Activated CD8-positive, alpha-beta T cell treated with anti-CD3 and anti-CD28 coated beads for 36 hours (primary cell): ENCODE measurements at places on chromosomes 13 and 19. TPM values are rescaled to one million over a fixed set of nuclear protein-coding genes. Genes with fewer than 3 reads are reported as not detected.

- no peak overlapping the region for H3K27ac ChIP-seq
- H3K36me3 ChIP-seq, result peaks cover 15% of the 10 kb centered on the region
- no peaks in the 10 kb centered on the region for H3K27me3 ChIP-seq
- H3K4me1 ChIP-seq, result no peaks in the 10 kb centered on the region
- H3K4me3 ChIP-seq, result no peak overlapping the region
Observed at GRCh38 chr19:37969695-37970094, 62.7 kb downstream of the SIPA1L3 start.

GRCh38 chr13:31236211-31236786 lies 36.5 kb downstream of the B3GLCT start:
- H3K27me3 ChIP-seq, result no peaks in the 10 kb centered on the region
- no peak overlapping the region for H3K27ac ChIP-seq

DNA sequence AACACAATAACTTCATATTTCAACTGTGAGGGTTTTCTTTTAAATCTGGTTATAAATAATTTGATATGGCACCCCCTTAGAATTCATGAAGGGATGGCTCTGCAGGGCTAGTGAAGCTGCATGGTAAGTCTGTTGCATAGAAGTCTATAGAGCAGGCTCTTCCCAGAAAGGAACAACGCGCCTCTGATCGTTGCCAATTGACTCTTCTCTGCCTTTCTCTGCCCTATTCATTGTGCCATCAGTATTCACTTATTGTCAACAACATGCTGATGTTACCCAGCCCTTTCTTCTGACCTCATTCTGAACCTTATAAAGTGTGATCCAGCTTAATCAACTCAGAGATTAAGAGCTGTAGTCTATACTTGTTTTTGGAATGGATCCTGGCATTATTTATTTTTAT lies 16.3 kb upstream of the DCT start:
- no peaks in the 10 kb centered on the region for H3K27me3 ChIP-seq
- no peaks in the 10 kb centered on the region for H3K36me3 ChIP-seq
- no peaks in the 10 kb centered on the region for H3K4me1 ChIP-seq
- no peak overlapping the region for H3K27ac ChIP-seq
- no peak overlapping the region for H3K4me3 ChIP-seq

DNA sequence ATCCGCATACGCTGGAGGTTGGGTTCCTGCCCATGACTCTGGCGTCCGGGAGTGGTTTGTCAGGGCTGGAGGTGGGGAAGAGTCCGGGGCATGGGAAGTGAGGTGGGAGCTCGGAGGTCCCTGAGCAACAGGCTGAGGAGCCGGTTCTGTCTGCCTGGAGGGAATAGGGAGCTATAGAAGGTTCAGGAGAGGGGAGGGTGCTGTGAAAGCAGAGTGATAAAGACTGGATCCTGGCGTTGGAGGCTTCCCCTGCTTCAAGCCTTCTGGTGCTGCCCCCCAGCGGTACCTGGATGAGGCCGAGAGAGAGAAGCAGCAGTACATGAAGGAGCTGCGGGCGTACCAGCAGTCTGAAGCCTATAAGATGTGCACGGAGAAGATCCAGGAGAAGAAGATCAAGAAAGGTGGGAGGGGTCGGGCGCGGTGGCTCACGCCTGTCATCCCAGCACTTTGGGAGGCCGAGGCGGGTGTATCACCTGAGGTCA lies 2.6 kb downstream of the HMG20B start:
- H3K27me3 ChIP-seq, result no peaks in the 10 kb centered on the region
- no peak overlapping the region for H3K27ac ChIP-seq
- peaks cover 13% of the 10 kb centered on the region for H3K36me3 ChIP-seq
- peaks cover 11% of the 10 kb centered on the region for H3K4me1 ChIP-seq
- peak; percentile 51 for DNase-seq
- H3K4me3 ChIP-seq, result no peak overlapping the region

DNA sequence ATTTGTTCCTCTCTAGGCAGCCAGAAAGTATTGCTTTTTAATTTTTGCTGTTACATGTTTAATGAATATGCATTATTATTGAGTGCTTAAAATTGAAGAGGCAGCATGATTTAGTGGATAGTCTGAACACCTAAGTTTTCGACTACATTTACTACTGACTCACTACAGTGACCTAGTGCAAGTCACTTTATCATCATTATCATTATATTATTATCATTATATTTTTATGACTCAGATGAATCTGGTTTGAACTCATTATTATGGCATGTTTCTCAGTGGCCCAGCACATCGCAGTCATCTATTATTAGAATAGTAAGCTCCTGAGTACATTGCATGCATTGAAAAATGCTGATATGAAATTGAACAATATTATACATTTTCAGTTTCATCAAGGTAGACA lies 351.2 kb upstream of the PRR20A start:
- no peak overlapping the region for H3K27ac ChIP-seq
- no peak overlapping the region for H3K4me3 ChIP-seq
- DNase-seq, result no peak
- H3K27me3 ChIP-seq, result no peaks in the 10 kb centered on the region
- no peaks in the 10 kb centered on the region for H3K4me1 ChIP-seq

DNA sequence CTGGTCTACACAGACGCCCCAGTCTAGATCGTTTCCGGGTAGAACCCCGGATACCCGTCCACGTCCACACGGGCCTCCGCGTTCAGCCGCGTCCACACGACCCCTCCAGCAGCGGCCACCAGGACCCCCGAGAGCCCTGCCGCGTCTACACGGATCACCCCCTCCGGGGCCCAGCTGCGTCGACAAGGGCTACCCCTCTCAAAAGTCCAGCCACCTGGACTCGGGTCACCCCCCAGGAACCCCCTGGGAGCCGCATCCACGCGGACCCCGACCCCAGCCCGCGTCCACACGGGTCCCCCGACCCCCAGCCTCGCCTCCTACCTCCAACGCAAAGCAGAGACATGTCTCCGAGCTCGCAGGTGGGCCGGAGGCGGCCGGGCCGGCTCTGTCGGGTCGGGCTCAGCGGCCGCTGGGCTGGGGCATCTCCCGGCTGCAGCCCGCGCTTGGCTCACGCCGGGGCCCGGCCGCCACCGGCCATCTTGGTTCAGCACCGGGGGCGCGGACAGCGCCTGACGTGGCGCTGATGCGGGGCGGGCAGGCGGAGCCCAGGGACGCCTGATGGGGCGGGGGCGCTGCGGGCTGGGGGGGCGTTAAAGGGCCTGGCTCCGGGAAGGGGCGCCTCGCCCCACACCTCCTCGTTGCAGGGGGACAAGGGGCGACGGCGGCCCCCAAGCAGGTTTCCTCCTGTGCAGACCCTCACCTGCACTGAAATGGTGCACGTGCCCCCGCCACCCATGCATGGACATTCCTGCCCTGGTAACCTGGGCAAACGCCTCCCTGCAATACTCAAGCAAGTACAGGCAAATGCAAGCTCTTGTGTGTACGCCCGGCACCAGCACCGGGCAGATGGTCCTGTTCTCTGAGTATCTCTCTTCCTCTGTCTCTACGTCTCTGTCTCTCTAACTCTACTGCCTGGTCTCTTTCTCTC lies at the start of gene UNC13A:
UNC13A (minus strand) TSS at position 498 of the 928 bp plus-strand sequence; CDS start at position 343, 155 bp downstream.
- peak; percentile 49 for DNase-seq
- H3K4me3 ChIP-seq, result no peak within 1 kb of the TSS
- peaks cover 57% of the 10 kb centered on the region for H3K27me3 ChIP-seq
- no peaks in the 10 kb centered on the region for H3K36me3 ChIP-seq

- peaks cover 18% of the 10 kb centered on the region for H3K36me3 ChIP-seq
- no peak for DNase-seq
- H3K27me3 ChIP-seq, result peaks cover 10% of the 10 kb centered on the region
- H3K4me1 ChIP-seq, result peaks cover 49% of the 10 kb centered on the region
Observed at GRCh38 chr19:38648769-38649304, 1.4 kb downstream of the ACTN4 start.

GRCh38 chr13:45331123-45331619 lies 9.8 kb downstream of the TPT1 start:
- no peaks in the 10 kb centered on the region for H3K27me3 ChIP-seq
- H3K27ac ChIP-seq, result peak overlapping the region; percentile 17
- DNase-seq, result no peak
- no peak overlapping the region for H3K4me3 ChIP-seq
- H3K36me3 ChIP-seq, result peaks cover 23% of the 10 kb centered on the region

GRCh38 chr19:54694648-54695047 lies 29.6 kb upstream of the KIR3DL3 start:
- no peak for DNase-seq
- no peak overlapping the region for H3K4me3 ChIP-seq
- H3K36me3 ChIP-seq, result no peaks in the 10 kb centered on the region
- no peak overlapping the region for H3K27ac ChIP-seq
- no peaks in the 10 kb centered on the region for H3K4me1 ChIP-seq

GRCh38 chr19:8576273-8576993 lies 809 bp downstream of the MYO1F start:
- peak; percentile 47 for DNase-seq
- peaks cover 6% of the 10 kb centered on the region for H3K36me3 ChIP-seq
- H3K27me3 ChIP-seq, result peaks cover 2% of the 10 kb centered on the region
- peak overlapping the region; percentile 80 for H3K4me3 ChIP-seq

- no peaks in the 10 kb centered on the region for H3K4me1 ChIP-seq
- no peaks in the 10 kb centered on the region for H3K27me3 ChIP-seq
- no peaks in the 10 kb centered on the region for H3K36me3 ChIP-seq
- H3K27ac ChIP-seq, result no peak overlapping the region
- H3K4me3 ChIP-seq, result no peak overlapping the region
Observed at GRCh38 chr19:28242317-28242927, 970.5 kb downstream of the UQCRFS1 start.

GRCh38 chr19:1154731-1155351 lies 19.2 kb downstream of the SBNO2 start:
- no peaks in the 10 kb centered on the region for H3K36me3 ChIP-seq
- DNase-seq, result no peak
- H3K4me1 ChIP-seq, result no peaks in the 10 kb centered on the region

DNA sequence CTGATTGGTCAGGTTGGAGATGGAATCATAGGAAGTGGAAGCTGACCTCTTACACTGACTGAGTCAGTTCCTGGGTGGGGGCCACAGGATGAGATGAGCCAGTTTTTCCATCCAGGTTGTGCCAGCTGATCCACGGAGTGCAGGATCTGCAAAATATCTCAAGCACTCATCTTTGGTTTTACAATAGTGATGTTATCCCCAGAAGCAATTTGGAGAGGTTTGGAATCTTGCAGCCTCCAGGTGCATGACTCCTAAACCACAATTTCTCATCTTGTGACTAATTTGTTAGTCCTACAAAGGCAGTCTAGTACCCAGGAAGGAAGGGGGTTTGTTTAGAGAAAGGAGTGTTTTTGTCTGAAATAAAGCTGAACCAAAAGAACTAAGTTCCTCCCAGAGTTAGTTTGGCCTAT lies 212.8 kb downstream of the SLITRK6 start:
- no peak for DNase-seq
- no peaks in the 10 kb centered on the region for H3K4me1 ChIP-seq

DNA sequence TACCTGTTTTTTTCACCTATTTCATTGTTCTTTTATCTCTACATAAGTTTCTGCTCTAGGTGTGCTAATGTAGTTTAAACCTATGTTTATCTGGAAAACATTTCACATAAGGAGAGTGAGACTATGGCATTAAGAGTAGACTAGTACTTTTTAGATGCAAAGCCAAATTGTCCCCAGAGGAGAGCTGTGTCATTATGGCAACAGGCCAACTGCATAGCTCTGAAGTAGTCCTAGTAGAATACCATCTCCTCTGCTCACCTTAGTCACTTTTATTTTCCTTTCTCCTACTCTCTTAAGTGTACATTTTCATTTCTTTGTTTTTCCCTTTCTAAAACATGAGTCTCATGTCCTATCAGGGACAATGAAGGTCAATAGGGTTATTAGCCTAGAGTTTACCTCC lies 123.1 kb downstream of the ITGBL1 start:
- no peak overlapping the region for H3K4me3 ChIP-seq
- no peak overlapping the region for H3K27ac ChIP-seq
- no peaks in the 10 kb centered on the region for H3K36me3 ChIP-seq
- H3K27me3 ChIP-seq, result peaks cover 1% of the 10 kb centered on the region

GRCh38 chr19:55407800-55408532 lies 378 bp upstream of the UBE2S start:
- peak overlapping the region; percentile 97 for H3K27ac ChIP-seq
- H3K4me1 ChIP-seq, result peaks cover 26% of the 10 kb centered on the region
- H3K4me3 ChIP-seq, result peak overlapping the region; percentile 92
- peaks cover 43% of the 10 kb centered on the region for H3K36me3 ChIP-seq
- no peaks in the 10 kb centered on the region for H3K27me3 ChIP-seq

- peaks cover 46% of the 10 kb centered on the region for H3K27me3 ChIP-seq
- peaks cover 5% of the 10 kb centered on the region for H3K4me1 ChIP-seq
- H3K27ac ChIP-seq, result no peak overlapping the region
- DNase-seq, result no peak
Observed at GRCh38 chr13:36915896-36916640, 4.0 kb downstream of the SMAD9 start.

DNA sequence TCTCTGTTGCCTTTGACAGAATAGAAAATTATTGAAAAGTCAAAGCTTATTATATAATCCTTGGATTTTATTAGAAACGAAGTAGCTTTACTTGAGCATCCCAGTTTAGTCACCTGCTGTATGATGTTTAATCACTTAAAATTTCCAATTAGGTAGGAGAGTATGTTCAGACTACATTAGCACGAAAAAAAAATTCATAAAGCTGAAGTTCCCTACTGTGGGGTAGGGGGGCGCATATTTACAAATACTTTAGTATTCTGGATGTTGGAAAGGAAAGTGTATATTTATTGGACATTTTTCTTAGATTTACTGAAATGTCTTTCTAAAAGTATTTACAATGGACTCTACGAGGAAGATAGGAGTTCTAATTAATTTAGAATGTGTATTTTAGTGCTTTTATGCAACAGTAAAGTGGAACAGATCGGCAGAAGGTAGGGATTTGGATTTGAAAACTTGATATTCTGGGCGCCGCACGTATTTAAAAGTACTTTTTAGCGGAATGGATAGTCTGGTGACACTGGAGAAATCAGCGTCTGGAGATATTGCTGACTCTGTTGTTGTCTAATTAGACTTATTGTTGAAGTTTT lies 1.9 kb downstream of the CDK8 start:
- H3K4me1 ChIP-seq, result peaks cover 30% of the 10 kb centered on the region
- peak overlapping the region; percentile 83 for H3K4me3 ChIP-seq
- no peaks in the 10 kb centered on the region for H3K27me3 ChIP-seq
- H3K27ac ChIP-seq, result no peak overlapping the region
- DNase-seq, result no peak

DNA sequence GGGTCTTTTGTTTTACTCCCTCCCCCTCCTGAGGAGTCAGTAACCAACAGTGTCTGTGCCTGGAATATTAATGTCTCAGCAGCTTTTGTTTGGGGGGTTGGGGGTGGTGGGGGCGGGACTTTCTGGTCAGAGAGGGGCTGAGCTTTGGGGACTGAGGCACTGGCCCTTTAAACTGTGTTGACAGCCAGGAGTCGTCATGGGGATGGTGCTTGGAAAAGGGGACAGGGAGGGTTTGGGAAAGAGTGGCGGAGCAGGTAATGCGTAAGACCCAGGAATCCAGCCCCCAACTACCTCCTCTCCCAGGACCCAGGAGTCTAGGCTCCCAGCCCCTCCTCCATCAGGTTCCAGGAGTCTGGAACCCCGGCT lies 5.2 kb downstream of the CADM4 start:
- H3K4me3 ChIP-seq, result no peak overlapping the region
- no peaks in the 10 kb centered on the region for H3K36me3 ChIP-seq
- peaks cover 21% of the 10 kb centered on the region for H3K27me3 ChIP-seq
- H3K4me1 ChIP-seq, result peaks cover 5% of the 10 kb centered on the region

GRCh38 chr19:57708641-57709361 lies at the start of gene ZNF154:
ZNF154 (minus strand) TSS chr19:57709204; CDS start chr19:57708971, 233 bp downstream.
- H3K27me3 ChIP-seq, result no peaks in the 10 kb centered on the region
- peak within 1 kb of the TSS; percentile 77 for H3K4me3 ChIP-seq
- peak; percentile 76 for DNase-seq
- peaks cover 60% of the 10 kb centered on the region for H3K36me3 ChIP-seq

Gene GFY
- total RNA-seq, result not detected

Gene SLC25A41
- not detected for total RNA-seq

Gene IGFL4
- total RNA-seq, result not detected

Gene ZSCAN5C
- not detected for total RNA-seq

Gene MADCAM1
- total RNA-seq, result 0.20 TPM

Gene SLC10A2
- total RNA-seq, result not detected

Gene PHF11
- 62.6 TPM for total RNA-seq
